ENCODE measurements at places on chromosomes 2 and 18.
A peak's percentile ranks its signal among the peaks of the same experiment; 100 is the strongest.

GRCh38 chr2:155062250-155062921 is 363.9 kb downstream of the KCNJ3 start:
- no peak for DNase-seq

- DNase-seq: no peak
Measured at GRCh38 chr2:12547566-12548170, 169.1 kb upstream of the TRIB2 start.

GRCh38 chr2:181684454-181685149 is 4.3 kb upstream of the NEUROD1 start:
- DNase-seq: no peak

GRCh38 chr18:7452331-7452730 is 114.8 kb upstream of the PTPRM start:
- DNase-seq: peak; percentile 29

GRCh38 chr2:76197842-76198448 is 487.2 kb upstream of the GCFC2 start:
- peak; percentile 33 for DNase-seq

DNA sequence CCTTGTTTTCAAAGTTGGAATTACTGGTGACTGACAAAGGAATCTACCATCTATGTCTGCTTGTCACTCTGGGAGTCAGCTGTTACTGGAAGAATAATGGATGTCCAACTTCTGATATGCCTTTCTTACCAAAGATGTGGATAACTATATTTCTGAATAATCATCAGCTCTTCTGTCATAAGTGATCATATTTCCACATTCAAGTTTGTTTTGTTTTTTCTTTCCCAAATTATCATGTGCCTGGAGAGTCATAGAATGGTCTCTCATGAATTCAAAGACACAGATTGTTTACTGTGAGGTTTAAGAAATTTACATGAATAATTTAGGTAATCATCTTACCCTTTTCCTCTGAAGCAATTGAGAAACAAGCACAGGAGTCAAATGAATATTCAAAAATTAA is 986.7 kb upstream of the CDH2 start:
- no peak for DNase-seq

GRCh38 chr2:196274387-196274809 is 103.0 kb upstream of the STK17B start:
- peak; percentile 27 for DNase-seq

DNA sequence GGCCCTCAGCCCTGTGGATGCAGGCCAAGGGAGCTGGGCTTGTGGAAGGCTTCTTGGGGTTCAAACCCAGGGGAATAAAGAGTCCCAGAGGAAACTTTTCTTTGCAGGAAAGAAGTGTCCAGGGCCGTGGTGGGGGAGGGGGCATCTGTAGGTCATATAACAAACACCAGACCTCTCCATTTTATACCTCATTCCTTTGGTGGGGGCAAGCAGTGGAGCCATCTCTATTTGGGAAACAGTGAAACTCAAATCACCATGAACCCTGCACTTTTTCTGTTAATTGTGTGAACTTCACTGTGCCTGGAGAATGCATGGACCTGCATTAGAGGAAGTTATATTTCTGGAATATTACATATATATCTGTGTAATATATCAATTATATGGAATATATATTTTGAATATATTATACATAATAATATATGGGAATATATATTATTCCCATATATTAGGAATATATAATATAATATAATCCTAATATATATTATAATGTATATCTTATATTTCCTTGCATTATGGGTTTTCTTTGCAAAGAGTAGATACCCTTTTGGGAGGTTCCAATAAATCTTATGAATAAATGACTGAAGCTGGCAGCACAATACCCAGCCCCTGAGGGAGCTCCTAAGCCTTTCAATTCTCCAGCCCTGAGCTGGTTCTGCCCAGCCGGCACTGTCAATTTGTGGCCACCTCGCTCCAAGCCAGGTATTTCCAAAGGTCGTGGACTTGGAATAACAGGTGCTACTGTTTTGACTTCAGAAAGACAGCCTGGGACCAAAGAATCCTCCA is 97.7 kb upstream of the PKDCC start:
- no peak for DNase-seq
